ENCODE measurements at places on chromosomes 5 and 9.

DNA sequence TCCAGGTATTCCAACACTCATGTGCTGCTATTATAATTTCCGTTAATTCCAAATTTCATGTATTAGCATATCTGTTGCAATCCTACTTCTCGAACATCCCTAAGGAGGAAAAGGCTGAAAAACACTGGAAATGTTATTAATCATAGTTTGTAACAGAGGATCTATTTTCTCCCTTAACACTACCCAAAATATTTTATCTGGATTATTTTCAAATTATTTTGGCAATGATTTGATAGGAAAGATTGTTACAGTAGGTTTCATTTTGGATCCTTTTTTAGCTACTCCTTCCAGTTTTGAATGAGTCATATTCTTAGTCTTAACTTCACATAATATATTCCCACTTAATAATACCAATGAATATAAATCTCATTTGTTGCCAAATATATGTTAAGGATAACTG is 13.9 kb upstream of the NAA35 start:
- H3K4me3 ChIP-seq, result no peak overlapping the region
- H3K27ac ChIP-seq, result no peak overlapping the region
- no peaks in the 10 kb centered on the region for H3K36me3 ChIP-seq
- H3K27me3 ChIP-seq, result peaks cover 4% of the 10 kb centered on the region
- peaks cover 2% of the 10 kb centered on the region for H3K4me1 ChIP-seq
- no peak for DNase-seq

DNA sequence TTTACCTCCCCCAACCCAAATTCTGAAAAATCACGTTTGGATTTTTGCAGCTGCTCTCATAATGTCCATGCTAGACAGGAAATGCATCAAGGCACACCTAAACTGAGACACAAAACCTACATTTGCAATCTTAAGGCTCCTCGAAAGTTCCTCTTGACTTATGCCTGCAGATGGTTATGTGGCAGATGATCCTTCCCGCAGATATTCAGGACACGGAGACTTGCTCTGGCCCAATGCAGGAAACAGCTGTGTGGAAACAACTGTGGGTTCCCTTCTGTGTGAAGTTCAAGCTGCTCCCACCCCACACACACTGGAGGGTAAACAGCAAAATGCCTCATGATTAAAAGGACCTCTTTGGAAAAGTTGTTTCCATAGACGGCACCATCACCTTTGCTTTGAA is 253.8 kb downstream of the EBF1 start:
- peaks cover 5% of the 10 kb centered on the region for H3K4me1 ChIP-seq
- H3K4me3 ChIP-seq, result no peak overlapping the region
- H3K36me3 ChIP-seq, result no peaks in the 10 kb centered on the region
- H3K27me3 ChIP-seq, result no peaks in the 10 kb centered on the region

GRCh38 chr5:144142139-144142823 is 28.2 kb downstream of the YIPF5 start:
- no peak overlapping the region for H3K4me3 ChIP-seq
- DNase-seq, result no peak
- no peak overlapping the region for H3K27ac ChIP-seq
- H3K36me3 ChIP-seq, result no peaks in the 10 kb centered on the region

DNA sequence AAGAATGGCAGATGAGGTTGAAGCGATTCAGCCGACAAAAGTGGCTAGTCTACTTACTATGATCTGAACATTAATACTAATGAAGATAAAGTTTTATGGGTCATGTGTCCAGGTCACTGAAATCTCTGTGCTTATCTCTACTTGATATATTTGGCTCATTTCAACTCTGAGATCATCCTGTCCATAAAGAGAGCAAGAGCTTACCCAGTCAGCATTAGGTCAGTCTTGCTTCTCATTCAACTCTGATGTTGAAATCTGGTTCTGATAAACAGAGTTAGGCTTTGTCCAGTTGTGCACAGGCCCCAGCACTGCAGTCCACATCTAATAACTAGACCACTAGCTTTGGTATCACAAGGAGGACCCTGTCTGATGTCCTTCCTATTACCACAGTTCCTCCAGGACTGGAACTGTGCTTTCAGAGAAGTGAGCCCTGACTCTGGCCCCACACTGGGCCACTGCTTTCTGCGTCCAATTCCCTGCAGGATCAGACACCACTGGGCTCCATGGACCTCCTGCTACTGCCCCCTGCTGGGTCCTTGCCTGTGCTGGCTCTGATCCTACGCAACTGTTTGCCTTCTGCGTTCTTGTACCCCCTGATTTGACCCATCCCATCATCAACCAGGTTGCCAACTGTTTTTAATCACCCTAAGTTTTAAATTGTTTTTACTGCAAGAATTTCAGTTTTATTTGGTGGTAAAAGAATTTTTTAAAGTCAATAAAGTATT is 23.7 kb upstream of the FAM120A start:
- H3K36me3 ChIP-seq, result no peaks in the 10 kb centered on the region
- DNase-seq, result no peak
- H3K27me3 ChIP-seq, result no peaks in the 10 kb centered on the region
- H3K27ac ChIP-seq, result no peak overlapping the region
- no peak overlapping the region for H3K4me3 ChIP-seq

DNA sequence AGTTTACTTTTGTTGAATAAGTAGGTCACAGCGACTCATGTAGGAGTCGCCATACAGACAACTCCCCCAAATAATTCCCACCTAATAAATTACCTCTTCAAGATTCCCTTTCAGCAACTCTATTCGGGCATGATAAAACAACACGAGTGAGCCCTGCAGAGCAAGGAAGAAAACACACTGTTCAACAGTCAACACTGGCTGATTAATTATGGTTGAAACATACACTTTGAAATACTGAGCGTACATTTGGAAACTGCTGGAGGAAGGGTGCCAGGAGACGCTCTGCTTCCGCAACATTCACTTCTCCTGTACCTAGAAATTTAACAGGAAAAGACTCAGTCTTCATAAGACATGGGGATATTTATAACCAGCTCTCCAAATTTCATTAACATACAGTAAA is 117.5 kb downstream of the TTC39B start:
- H3K4me1 ChIP-seq, result peaks cover 11% of the 10 kb centered on the region
- H3K27ac ChIP-seq, result no peak overlapping the region
- DNase-seq, result no peak
- no peaks in the 10 kb centered on the region for H3K27me3 ChIP-seq
- H3K4me3 ChIP-seq, result no peak overlapping the region

- no peak overlapping the region for H3K4me3 ChIP-seq
- peaks cover 15% of the 10 kb centered on the region for H3K4me1 ChIP-seq
- no peak overlapping the region for H3K27ac ChIP-seq
These were observed 73.6 kb downstream of the DOCK2 start for GRCh38 chr5:169710675-169711074.

GRCh38 chr9:89442501-89442978 is 55.4 kb downstream of the SEMA4D start:
- no peak for DNase-seq
- no peak overlapping the region for H3K4me3 ChIP-seq
- peaks cover 94% of the 10 kb centered on the region for H3K4me1 ChIP-seq
- H3K27ac ChIP-seq, result peak overlapping the region; percentile 59

DNA sequence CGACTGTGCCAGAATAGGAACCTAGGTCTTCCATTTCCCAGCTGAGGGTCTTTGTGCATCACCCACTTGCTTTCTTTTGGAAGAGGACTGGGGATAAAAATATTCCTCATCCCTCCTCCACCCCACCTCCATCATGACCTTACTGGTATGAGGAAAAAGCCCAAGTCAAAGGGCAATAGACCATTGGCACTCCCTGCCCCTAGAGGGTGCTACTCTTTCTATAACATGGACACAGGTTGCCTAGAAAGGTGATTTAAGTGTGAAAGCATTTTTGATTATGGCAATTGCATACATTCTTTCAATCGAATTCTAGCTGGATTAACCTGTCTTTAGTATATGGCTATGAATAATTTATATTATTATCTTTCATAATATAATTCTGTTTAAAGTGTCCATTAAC is 22.8 kb upstream of the ZNF618 start:
- H3K4me3 ChIP-seq, result no peak overlapping the region
- no peak for DNase-seq
- peaks cover 9% of the 10 kb centered on the region for H3K27me3 ChIP-seq
- H3K4me1 ChIP-seq, result peaks cover 9% of the 10 kb centered on the region

- H3K4me3 ChIP-seq, result no peak overlapping the region
- no peaks in the 10 kb centered on the region for H3K4me1 ChIP-seq
These were observed 66.3 kb upstream of the PAPPA start for GRCh38 chr9:116087246-116087645.

DNA sequence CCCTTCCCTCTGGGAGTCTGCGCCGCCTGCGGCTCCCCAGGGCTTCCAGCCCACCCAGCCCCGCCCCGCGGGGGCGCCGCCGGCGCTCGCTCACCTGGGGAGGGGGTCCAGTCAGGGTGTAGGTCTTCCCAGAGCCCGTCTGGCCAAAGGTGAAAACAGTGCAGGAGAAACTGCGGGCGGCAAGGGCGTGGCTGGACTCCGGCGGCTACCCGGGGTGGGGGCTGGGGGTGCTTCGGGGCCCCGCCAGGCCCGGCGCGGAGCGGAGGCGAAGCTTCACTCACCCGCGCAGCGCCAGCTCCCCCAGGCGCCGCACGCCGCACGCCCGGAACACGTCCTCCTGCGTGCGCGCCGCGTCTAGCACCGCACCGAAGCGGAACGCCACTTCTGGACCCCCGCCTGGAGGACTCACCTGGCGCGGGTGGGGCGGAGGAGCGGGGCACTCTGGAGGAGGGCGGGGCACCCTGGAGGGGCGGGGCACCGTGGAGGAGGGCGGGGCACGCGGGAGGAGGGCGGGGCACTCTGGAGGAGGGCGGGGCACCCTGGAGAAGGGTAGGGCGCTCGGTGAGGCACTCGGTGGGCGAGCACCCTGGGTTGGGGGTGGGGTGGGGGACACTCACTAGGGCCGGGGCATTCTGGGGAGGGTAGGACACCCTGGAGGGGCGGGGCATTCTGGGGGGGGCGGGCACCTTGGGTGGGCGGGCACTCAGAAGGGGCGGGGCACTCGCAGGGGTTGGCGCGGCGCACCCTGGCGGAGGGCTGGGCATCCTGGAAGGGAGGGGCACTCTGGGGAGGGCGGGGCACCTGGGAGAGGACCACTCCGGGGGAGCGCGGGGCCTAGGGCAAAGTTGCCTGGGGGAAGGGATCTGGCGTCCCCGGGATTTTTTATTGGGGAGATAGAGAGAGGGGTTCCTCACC is 814 bp downstream of the KIF12 start:
- H3K27me3 ChIP-seq, result peaks cover 38% of the 10 kb centered on the region
- H3K27ac ChIP-seq, result no peak overlapping the region
- no peak overlapping the region for H3K4me3 ChIP-seq
- peak; percentile 25 for DNase-seq
- H3K36me3 ChIP-seq, result no peaks in the 10 kb centered on the region
- H3K4me1 ChIP-seq, result peaks cover 6% of the 10 kb centered on the region

- H3K36me3 ChIP-seq, result peaks cover 3% of the 10 kb centered on the region
- no peak for DNase-seq
- H3K4me1 ChIP-seq, result no peaks in the 10 kb centered on the region
- no peak overlapping the region for H3K4me3 ChIP-seq
These were observed 15.3 kb upstream of the GRXCR2 start for GRCh38 chr5:145887976-145888574.

DNA sequence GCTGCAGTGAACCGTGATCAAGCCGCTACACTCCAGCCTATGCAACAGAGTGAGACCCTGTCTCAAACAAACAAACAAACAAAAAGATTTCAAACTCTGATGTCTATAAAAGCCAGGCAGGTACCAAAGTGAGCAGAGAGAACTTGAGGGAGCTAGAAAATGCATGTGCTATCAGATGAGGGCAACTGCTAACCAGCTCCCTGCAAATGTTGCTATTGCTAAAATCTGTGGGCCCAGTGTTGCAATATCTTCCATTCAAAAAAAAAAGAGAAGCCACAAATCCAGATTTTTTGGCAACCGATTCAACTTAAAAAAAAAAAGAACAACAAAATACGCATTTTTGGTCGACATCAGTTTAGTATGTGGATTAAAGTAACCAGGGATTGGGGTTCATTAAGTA is 5.5 kb downstream of the UBE2D2 start:
- peaks cover 79% of the 10 kb centered on the region for H3K4me1 ChIP-seq
- peak overlapping the region; percentile 69 for H3K4me3 ChIP-seq
- peak overlapping the region; percentile 95 for H3K27ac ChIP-seq
- H3K36me3 ChIP-seq, result peaks cover 46% of the 10 kb centered on the region
- DNase-seq, result no peak

DNA sequence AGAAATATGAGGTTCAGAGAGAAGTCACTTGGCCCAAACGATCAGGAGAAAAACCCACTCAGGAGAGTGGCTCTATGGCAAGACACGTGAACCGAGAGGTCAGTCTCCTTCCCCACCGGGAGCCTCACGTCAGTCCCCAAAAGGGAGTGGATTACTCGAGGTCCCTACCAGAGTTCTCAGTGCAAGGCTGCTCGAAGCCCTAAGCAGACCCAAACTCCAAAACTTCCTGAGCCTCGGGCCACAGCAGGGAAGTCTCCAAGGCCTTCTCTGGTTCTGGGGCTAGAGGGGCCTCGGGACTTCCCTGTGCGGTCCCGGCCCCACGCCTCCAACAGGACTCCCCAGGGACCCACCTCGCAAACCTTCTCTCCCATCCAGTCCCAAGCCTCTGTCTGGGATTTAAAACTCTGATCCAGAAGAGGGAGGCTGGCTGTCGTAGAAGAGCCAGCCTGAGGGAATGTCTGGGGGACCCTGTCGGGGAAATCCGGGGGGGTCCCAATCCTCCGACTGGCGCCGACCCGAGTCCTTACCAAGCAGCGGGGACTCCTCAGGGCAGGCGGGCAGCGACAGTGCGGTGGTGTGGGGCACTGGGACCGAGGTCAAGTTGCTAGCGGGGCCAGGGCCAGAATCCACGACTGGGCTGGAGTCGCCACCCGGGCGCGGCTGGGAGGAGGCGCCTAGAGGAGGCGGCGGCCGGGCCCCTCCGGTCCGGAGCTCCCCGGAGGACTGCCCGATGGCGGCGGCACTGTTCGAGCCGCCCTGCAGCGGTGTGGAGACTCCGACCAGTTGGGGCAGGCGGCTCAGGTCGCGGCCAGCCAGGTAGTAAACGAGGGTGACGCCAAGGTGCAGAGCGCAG is 679 bp downstream of the B4GALT1 start:
- H3K27ac ChIP-seq, result peak overlapping the region; percentile 97
- no peaks in the 10 kb centered on the region for H3K27me3 ChIP-seq
- H3K4me1 ChIP-seq, result peaks cover 58% of the 10 kb centered on the region
- H3K4me3 ChIP-seq, result peak overlapping the region; percentile 91
- H3K36me3 ChIP-seq, result peaks cover 11% of the 10 kb centered on the region

DNA sequence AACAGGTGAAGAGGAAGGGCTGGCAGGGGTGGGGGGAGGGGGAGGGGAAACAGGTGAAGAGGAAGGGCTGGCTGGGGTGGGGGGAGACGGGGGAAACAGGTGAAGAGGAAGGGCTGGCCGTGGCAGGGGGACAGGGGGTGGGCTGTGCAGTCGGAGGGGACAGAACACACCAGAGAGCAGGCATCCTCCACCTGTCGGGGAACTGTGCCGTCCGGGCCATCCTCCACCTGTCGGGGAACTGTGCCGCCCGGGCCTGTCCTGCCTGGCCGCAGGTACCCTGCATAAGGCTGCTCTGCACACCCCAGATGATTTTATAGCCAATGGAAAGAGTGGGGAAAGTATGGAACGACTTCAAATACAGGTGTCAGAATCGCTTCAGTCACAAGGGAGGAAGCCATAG is 32.5 kb upstream of the PPP1R26 start:
- H3K36me3 ChIP-seq, result no peaks in the 10 kb centered on the region
- peaks cover 4% of the 10 kb centered on the region for H3K27me3 ChIP-seq
- no peak overlapping the region for H3K27ac ChIP-seq
- H3K4me3 ChIP-seq, result no peak overlapping the region
